ENCODE measurements at places on chromosomes 11 and 22.

- DNase-seq: peak; percentile 91
These were observed 1.9 kb upstream of the HEPN1 start for GRCh38 chr11:124917115-124917637.

DNA sequence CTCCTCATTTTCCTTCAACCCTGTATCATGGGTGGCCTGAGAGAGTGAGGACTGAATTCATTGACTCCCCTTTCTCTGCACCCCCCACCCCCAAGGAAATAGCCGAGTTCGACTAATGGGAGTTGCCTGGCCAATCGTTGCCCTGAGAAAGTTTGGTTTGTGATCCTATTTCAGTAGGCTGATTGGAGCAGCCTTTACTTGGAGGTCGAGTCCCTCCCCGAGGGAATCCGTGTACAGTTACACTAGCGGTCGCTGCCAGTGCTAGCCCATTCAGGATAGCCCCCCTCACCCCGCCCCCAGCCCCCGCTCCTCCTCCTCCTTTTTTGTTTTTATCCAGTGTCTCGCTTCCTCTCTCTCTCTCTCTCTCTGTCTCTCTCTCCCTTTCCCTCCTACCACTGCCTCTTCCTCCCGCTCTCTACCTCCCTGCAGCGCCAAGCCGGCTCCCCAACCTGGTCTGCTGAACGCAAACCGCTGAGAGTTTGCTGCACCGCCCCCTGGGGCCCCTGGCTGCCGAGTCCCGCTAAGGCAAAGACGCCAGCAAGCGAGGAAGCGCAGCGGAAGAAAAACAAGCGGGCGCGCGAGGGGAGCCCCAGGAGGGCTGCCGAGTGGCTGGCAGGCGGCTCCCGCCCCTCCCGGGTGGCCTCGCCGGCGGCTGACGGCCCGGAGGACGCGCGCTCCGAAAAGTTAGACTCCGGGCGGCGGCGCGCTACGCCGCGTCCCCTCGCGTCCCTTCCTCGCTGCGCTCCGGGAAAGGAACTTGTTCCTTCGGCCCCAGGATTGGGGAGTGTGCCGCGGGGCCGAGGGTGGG, at the start of gene GRAMD1B:
GRAMD1B (plus strand) TSS at position 357 of the 808 bp plus-strand sequence. CDS start 524 bp downstream, outside the sequence.
- no peak for DNase-seq

- peak; percentile 43 for DNase-seq
These were observed 23.1 kb upstream of the ANO5 start for GRCh38 chr11:22169833-22170232.

GRCh38 chr11:19025481-19026406, 34.8 kb downstream of the MRGPRX2 start:
- DNase-seq: no peak
